ENCODE measurements at places on chromosomes 13 and 19. TPM values are rescaled to one million over a fixed set of nuclear protein-coding genes. Genes with fewer than 3 reads are reported as not detected.
A peak's percentile ranks its signal among the peaks of the same experiment; 100 is the strongest.

DNA sequence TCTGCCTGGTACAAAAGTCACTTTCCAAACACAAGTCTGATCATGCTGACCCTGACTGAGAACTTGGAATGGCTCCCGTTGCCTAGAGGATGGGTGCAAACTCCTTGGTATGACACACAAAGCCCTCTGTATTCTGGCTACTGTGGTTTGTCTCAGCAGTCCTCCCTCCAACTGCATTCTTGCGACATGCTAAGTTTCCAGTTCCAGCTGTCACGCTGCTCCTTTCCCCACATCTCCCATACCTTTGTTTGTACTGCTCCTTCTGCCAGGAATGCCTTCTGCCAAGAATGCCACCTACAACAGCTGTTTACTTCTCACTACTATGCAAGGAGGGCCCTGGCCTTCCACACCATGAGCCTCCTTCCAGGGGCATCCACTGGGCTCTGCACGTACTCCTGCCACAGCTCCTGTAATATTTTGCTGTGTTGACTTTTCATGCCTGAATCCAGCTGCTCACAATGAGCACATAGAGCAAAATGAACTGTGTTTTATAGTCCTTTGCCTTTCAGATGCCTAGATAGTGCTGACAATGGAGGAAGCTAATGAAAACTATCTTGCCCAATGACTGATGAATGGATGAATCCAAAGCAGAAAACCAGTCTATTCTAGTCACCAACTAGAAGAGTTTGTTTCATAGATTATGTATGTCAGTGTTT is 543.7 kb downstream of the EFNB2 start:
- H3K27me3 ChIP-seq, result no peaks in the 10 kb centered on the region
- DNase-seq, result no peak
- H3K27ac ChIP-seq, result no peak overlapping the region
- H3K4me3 ChIP-seq, result no peak overlapping the region
- no peaks in the 10 kb centered on the region for H3K36me3 ChIP-seq
- no peaks in the 10 kb centered on the region for H3K4me1 ChIP-seq

Gene ZIC2
- not detected for total RNA-seq

Gene CDX2
- total RNA-seq, result 0.29 TPM

DNA sequence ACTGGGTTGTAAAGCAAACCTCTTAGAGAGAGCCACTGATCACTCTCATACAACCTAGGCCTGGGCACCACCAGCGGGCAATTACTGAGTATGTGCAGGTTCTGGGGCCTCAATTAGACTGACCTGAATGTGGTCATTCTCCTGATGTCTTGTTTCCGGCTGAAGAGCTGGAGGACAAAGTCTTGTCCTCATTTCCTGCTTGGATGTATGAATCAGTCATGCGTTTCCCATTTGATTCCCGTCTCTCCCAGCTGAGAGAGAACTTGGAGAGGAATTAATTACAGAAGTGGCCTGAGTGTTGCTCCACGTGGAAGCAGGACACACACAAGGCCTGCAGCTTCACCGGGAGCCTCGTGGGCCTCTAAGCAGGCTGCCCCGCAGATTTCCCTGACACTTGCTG is 799.3 kb upstream of the ARGLU1 start:
- H3K27me3 ChIP-seq, result no peaks in the 10 kb centered on the region
- no peak for DNase-seq
- no peaks in the 10 kb centered on the region for H3K4me1 ChIP-seq
- H3K36me3 ChIP-seq, result no peaks in the 10 kb centered on the region
- no peak overlapping the region for H3K4me3 ChIP-seq

GRCh38 chr19:18504886-18505610 is 16.8 kb downstream of the ELL start:
- no peaks in the 10 kb centered on the region for H3K27me3 ChIP-seq
- no peaks in the 10 kb centered on the region for H3K36me3 ChIP-seq
- no peak overlapping the region for H3K4me3 ChIP-seq
- DNase-seq, result no peak
- peak overlapping the region; percentile 19 for H3K27ac ChIP-seq
- peaks cover 28% of the 10 kb centered on the region for H3K4me1 ChIP-seq

DNA sequence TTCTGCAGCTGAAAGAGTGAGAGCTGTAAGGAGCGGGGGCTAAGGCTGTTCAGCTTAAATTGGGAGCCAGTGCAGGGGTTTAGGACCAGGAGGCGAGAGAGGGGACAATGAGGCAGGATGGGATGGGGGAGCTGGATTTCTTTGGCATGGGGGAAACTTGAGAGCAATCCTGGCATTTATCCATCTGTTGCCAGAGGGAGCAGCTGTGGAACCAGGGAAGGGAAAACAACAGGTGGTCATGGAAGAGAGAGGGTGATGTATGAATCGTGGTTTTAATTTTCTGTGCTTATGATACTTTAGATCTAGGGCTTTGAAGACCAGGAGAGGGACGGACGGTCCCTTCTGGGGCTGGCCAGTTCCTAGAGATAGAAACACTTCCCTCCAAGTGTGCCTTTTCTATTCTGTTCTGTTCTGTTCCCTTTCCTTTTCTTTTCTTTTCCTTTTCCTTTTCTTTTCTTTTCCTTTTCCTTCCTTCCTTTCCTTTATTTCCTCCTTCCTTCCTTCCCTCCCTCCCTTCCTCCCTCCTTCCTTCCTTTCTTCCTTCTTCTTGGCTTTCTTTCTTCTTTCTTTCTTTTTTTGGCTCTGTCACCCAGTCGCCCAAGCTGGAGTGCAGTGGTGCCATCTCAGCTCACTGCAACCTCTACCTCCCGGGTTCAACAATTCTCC is 16.0 kb upstream of the CCL25 start:
- H3K27ac ChIP-seq, result no peak overlapping the region
- H3K4me1 ChIP-seq, result no peaks in the 10 kb centered on the region
- no peak for DNase-seq
- H3K4me3 ChIP-seq, result no peak overlapping the region

- DNase-seq, result no peak
- no peak overlapping the region for H3K27ac ChIP-seq
- H3K4me1 ChIP-seq, result no peaks in the 10 kb centered on the region
- no peaks in the 10 kb centered on the region for H3K36me3 ChIP-seq
- H3K4me3 ChIP-seq, result no peak overlapping the region
Observed at GRCh38 chr19:16509141-16510061, 13.2 kb downstream of the C19orf44 start.

DNA sequence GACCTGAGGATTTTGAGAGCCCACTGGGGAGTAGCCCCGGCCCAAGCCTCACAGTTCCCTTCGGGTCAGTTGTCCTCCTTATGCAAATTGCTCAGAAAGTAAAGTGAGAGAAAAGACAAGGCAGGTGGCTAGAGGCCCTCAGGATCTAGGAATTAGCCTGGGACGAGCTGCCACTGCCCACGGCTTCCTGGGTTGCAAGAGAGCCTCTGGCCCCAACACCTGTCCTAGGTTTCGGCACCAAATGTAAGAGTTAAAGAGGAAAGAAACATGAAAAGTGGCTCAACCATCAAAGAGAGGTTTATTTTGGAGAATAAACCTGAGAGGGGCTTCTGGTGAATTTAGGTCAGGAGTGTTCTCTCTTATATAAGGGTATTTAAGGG is 25.6 kb downstream of the TMEM255B start:
- no peaks in the 10 kb centered on the region for H3K4me1 ChIP-seq
- H3K27me3 ChIP-seq, result no peaks in the 10 kb centered on the region
- H3K36me3 ChIP-seq, result no peaks in the 10 kb centered on the region
- no peak for DNase-seq
- no peak overlapping the region for H3K27ac ChIP-seq

DNA sequence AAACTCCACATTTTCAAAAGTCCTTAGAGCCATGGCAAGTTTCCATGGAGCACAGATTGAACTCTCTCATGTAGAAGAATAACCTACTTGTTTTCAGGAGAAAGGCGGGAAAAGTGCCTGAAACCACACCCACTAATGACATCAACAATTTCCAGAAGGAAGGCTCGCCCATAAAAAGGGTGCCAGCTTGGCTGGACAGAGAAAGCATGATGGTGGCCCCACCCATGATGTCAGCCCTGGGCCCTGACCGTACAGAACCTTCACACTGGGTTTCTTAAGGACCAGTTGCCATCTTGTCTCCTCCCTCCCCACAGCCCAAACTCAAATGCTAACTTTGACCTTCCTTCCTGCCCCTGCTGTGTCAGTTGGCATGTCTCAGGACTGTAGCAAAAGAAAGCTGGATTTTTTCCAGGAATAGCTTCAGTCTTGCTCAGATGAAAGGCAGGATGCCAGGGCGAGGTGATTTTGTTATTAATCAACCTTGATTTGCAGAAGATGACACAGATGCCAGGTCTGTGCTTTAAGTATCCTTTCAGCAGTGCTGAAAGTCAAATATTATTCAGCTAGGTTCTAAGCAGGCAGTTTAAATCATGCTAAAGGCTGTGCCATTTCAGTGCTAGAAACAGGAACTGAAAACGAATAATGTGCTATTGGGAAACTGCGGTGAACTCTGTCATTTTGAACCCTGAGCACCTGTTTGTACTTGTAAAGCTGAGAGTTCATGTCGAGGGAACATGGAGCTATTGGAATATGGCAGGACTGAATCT is 89.5 kb upstream of the RFC3 start:
- H3K4me1 ChIP-seq, result no peaks in the 10 kb centered on the region
- no peak overlapping the region for H3K4me3 ChIP-seq
- H3K36me3 ChIP-seq, result no peaks in the 10 kb centered on the region
- DNase-seq, result no peak
- no peak overlapping the region for H3K27ac ChIP-seq

GRCh38 chr13:24619282-24619681 is 60.9 kb upstream of the ATP12A start:
- no peak overlapping the region for H3K27ac ChIP-seq
- H3K36me3 ChIP-seq, result no peaks in the 10 kb centered on the region
- no peak for DNase-seq
- no peaks in the 10 kb centered on the region for H3K4me1 ChIP-seq
- no peaks in the 10 kb centered on the region for H3K27me3 ChIP-seq

DNA sequence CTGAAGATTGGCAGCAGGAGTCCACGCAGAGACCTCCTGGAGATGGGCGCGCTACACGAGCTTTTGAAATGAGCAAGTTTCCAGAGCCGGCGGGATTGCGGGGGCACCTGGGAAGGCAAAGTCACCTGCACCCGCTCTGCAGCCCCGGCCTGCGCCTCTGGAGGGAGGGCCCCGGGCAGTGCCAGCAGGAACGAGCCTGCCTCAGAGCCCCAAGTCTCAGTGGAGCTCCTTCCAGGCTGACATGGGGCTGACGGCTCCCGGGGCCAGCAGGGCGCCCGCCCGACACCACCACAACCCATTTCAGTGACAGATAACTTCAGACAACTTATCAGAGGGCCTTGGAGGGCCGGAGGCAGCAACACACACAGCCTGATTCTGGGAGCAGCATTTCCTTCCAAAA is 45.0 kb downstream of the RASA3 start:
- no peaks in the 10 kb centered on the region for H3K4me1 ChIP-seq
- no peak overlapping the region for H3K27ac ChIP-seq
- no peak for DNase-seq
- H3K36me3 ChIP-seq, result no peaks in the 10 kb centered on the region
- no peaks in the 10 kb centered on the region for H3K27me3 ChIP-seq
